Prostate gland (tissue), 2 donors: ENCODE measurements at places on chromosomes 6 and 20. TPM values are rescaled to one million over a fixed set of nuclear protein-coding genes. Genes with fewer than 3 reads are reported as not detected.

Gene ADGRF1
- total RNA-seq: 11.5 TPM

Gene SERAC1
- 6.5 TPM for total RNA-seq

Gene PDE7B
- total RNA-seq: 4.7 TPM

Gene ANKEF1
- total RNA-seq: 7.5 TPM

Gene LY6G6C
- not detected for total RNA-seq

Gene TMEM170B
- total RNA-seq: 2.7 TPM

Gene PNPLA1
- total RNA-seq: not detected

Gene ESF1
- total RNA-seq: 13.3 TPM

Gene AGER
- total RNA-seq: 3.8 TPM

Gene ZNF311
- total RNA-seq: 4.3 TPM

Gene ARMH2
- not detected for total RNA-seq

Gene CYB5R4
- 8.2 TPM for total RNA-seq

Gene ZBTB12
- total RNA-seq: 4.1 TPM

Gene DLL1
- 16.0 TPM for total RNA-seq

Gene SRSF12
- 5.7 TPM for total RNA-seq

Gene GJA10
- total RNA-seq: not detected

Gene ASIP
- total RNA-seq: not detected

Gene ATRN
- total RNA-seq: 38.1 TPM

Gene MDFI
- total RNA-seq: 31.8 TPM

Gene MYCT1
- 7.3 TPM for total RNA-seq

Gene OR2H2
- not detected for total RNA-seq

Gene GUCA1A
- 2.1 TPM for total RNA-seq

Gene RHAG
- total RNA-seq: not detected

Gene LRFN2
- total RNA-seq: 0.62 TPM

Gene MRPS18B
- total RNA-seq: 63.6 TPM

Gene FOXC1
- 11.2 TPM for total RNA-seq

Gene CFAP206
- total RNA-seq: 8.7 TPM

Gene PTK6
- total RNA-seq: 1.1 TPM

Gene PDYN
- total RNA-seq: not detected

Gene RAB23
- 20.4 TPM for total RNA-seq

Gene RFX6
- 0.74 TPM for total RNA-seq

Gene RAET1G
- total RNA-seq: 4.4 TPM

Gene RNF144B
- 50.8 TPM for total RNA-seq

Gene DIDO1
- 68.5 TPM for total RNA-seq
